Adrenal gland (tissue), 19 donors: ENCODE measurements at places on chromosomes 1 and 21. TPM values are rescaled to one million over a fixed set of nuclear protein-coding genes. Genes with fewer than 3 reads are reported as not detected.

ADAMTSL4 gene
- total RNA-seq, result 4.8 TPM

ATP1A2 gene
- 1.4 TPM for total RNA-seq

GRCh38 chr21:46112725-46113215, 14.9 kb downstream of the COL6A2 start:
- peaks cover 36% of the 10 kb centered on the region for H3K36me3 ChIP-seq
- no peak for DNase-seq
- H3K27me3 ChIP-seq, result no peaks in the 10 kb centered on the region
- no peak overlapping the region for H3K27ac ChIP-seq

- DNase-seq, result no peak
- H3K27ac ChIP-seq, result no peak overlapping the region
Observed at GRCh38 chr1:84704872-84705417, 14.7 kb upstream of the SSX2IP start.

- no peak for DNase-seq
- no peaks in the 10 kb centered on the region for H3K36me3 ChIP-seq
- peaks cover 25% of the 10 kb centered on the region for H3K4me1 ChIP-seq
- H3K27me3 ChIP-seq, result peaks cover 100% of the 10 kb centered on the region
- no peak overlapping the region for H3K4me3 ChIP-seq
- H3K27ac ChIP-seq, result no peak overlapping the region
Observed at GRCh38 chr21:36697060-36697850, 1.7 kb upstream of the SIM2 start.

- H3K4me1 ChIP-seq, result peaks cover 3% of the 10 kb centered on the region
- H3K4me3 ChIP-seq, result no peak overlapping the region
- H3K36me3 ChIP-seq, result no peaks in the 10 kb centered on the region
- H3K27me3 ChIP-seq, result no peaks in the 10 kb centered on the region
Observed at GRCh38 chr1:229689904-229690303, 63.9 kb downstream of the URB2 start.

- no peaks in the 10 kb centered on the region for H3K36me3 ChIP-seq
- H3K4me3 ChIP-seq, result no peak overlapping the region
- H3K27me3 ChIP-seq, result peaks cover 11% of the 10 kb centered on the region
- H3K27ac ChIP-seq, result no peak overlapping the region
Observed at GRCh38 chr1:38772026-38772425, 87.5 kb downstream of the RRAGC start.
